ENCODE measurements at places on chromosomes 1 and 21. TPM values are rescaled to one million over a fixed set of nuclear protein-coding genes. Genes with fewer than 3 reads are reported as not detected.

Gene MYBPHL
- not detected for total RNA-seq

Gene S100A9
- total RNA-seq, result 1.3 TPM

Gene DESI2
- total RNA-seq, result 25.1 TPM

Gene FCGR2B
- not detected for total RNA-seq

Gene PLD5
- total RNA-seq, result 1.7 TPM

Gene PLEKHA6
- total RNA-seq, result 37.8 TPM

All from A549 treated with GW870086 at 1 μM for 4 hours (cell line).